ENCODE measurements at places on chromosomes 1 and 21.

DNA sequence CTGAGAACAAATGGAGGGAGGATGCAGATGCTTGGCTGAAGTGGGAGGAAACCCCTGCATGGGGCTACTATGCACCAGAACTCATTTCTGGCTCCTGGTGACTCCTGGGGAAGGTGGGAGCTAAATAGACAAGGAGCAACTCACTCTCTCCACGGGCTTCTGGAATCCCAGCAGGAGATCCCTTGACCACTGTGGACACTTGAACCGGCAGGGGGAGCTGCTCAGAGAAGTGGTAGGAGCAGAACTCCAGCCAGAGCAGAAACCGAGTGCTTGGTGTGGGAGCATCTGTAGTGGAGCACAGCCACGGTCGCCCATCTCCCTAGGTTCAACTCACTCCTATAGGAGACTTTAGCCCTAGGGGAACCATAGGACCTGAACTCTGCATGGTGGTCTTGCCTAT, 205.6 kb upstream of the GJB5 start:
- peak; percentile 64 for DNase-seq

DNA sequence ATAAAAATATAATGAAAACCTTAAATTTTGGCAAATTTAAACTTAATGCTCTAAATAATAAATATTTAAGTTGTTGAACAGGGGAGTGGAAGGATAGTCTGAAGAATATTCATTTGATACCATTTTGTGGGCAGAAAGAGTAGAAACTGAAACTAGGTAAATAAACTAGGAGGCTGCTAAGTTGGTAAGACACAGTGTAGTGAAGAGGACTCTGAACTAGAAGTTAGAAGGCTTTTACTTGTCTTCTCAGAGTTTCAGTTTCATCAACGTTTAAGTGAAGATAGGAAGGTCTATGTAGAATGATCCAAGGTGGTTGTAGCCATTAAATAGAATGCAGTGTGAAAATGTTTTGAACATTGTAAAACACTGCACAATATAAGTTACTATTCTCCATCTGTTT, 516.9 kb downstream of the AMY1C start:
- no peak for DNase-seq

DNA sequence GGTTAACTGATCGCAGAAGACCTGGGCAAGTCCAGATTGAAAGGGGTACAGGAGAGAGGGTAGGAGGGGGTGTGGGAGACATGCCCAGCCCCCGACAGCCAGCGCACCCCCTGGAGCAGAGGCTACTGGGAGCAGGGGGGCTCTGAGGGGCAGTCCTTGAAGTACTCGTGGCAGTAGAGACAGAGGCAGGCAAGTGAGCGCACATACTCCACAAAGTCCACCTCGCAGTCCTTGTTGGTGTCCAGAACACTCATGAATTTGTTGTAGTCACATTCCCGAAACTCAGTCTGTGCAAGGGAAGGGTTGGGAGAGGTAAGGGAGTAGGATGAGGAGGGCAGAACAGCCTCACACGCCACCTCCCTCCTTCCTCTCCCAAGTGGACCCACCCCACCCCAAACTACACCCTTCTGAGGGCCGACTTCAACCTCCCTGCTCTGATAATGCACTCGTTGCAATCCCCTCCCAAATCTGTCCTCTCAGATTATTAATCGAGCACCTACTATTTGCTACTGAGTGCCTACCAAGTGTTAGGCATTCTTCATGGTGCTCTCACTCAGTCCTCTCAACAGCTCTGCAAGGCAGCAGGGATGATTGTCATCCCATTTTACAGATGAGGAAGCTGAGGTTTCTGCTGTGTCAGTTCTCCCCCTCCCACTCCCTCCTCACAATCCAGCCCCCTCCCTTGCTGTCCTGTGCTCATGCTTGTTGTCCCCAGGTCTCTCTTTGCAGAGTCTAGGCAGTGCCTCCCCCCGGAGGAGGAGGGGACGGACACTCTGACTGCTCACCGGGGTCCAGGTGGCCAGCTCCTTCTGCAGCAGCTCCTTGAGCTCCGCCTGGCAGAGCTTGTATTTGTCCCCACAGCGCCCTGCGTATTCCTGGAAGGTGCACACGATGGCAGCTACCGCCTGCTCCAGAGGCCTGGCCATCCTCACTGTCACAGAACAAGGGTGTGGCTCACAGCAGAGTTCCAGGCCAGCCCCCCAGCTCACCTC, 1.2 kb downstream of the S100A3 start:
- no peak for DNase-seq

DNA sequence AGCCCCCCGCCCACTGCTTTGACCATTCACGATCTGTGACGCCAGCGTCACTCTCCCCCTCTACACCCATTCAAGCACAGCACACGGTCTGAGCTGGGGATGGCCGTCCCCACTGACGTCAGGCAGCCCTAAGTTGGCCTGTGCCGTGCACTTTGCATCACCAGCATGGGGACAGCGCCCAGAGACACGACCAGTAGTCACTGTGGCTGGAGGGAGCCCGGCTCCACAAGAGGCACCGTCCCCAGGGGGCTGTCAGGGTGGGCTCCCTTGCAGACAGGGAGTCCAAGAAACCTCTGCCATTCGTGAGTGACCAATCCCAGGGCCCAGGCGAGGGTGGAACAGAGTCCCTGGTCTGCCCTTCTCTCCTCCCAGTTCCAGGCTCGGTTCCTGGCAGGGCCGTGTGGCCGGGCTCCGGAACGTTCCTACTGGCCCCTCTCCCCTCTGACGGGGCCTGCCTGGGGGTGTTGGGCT, 2.3 kb downstream of the KRTAP10-8 start:
- DNase-seq, result no peak

DNA sequence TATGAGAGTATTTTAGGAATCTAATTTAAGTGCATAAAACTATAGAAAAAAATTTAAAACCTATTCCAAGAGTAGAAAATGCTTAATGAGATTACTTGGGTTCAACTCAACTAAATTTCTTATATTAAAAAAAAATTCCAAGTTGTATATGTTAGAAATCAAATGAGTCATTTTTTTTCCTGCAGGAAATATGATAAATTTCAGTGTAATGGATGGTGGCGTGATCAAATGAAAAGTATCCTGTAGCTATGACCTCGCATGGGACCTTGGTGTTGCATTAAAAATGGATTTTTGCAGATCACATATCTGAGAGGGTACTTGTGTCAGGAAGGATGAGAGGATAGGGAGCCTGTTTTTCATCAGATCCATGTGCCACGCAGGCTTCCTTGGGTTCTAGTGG, 17.9 kb downstream of the ATP5PO start:
- no peak for DNase-seq

DNA sequence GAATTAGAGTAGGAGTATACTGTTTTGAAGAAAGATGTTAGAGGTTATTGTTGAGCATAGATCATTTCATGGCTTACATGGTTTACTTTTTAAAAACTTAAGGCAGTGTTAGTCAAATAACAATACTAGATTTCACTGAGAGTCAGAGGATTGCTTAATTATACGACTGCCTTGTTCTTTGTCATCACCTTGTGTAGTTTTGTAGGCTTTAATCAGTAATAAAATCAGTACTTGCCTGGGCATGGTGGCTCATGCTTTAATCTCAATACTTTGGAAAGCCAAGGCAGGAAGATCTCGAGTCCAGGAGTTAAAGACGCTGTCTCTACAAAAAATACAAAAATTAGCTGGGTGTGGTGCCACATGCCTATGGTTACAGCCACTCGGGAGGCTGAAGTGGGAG, 41.3 kb upstream of the GPR52 start:
- no peak for DNase-seq

GRCh38 chr1:157523774-157524493, 28.4 kb downstream of the FCRL5 start:
- DNase-seq, result no peak

- no peak for DNase-seq
These were observed 165.4 kb upstream of the HMGB4 start for GRCh38 chr1:33698361-33699035.

DNA sequence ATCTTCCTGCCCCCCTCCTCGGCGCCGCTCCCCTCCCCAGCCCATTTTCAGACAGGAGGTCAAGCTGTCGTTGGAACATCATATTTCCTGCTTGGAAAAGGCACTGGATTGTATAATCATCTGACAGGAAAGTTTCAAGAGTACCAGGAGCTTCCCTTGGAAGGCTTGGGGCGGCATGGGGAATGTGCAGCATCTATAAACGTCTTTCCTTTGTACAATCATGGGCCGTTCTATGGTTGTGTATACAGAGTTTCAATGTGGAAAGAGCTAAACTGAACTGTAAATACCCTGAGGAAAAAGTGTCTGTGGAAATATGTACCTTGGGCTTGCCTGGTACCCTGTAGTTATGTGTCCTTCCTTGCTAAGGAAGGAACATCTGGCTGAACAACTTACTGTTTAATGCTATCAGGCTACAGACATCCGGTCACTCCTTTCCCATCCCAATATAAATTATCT, 368.1 kb upstream of the ADGRL2 start:
- no peak for DNase-seq

DNA sequence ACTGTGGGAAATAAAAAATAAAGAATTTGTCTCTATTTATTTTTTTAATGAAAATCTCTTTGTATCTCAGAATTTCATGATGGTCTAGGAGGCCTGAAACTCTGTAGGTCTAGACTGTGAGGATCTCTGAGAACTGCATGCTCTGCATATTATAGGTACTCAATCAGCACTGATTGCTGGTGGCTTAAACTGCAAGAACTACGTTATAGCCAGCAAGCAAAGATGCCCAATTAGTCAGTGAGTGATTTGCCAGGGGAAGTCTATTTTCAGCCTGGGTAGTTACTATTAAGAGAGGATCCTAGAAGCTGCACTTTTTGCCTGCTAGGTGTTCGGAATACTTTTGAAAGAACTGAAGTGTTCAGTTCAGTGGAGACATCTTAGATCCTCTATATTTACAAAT, 87.4 kb downstream of the GPR52 start:
- DNase-seq, result no peak

- DNase-seq, result no peak
These were observed 15.5 kb downstream of the NTPCR start for GRCh38 chr1:232965912-232966217.

DNA sequence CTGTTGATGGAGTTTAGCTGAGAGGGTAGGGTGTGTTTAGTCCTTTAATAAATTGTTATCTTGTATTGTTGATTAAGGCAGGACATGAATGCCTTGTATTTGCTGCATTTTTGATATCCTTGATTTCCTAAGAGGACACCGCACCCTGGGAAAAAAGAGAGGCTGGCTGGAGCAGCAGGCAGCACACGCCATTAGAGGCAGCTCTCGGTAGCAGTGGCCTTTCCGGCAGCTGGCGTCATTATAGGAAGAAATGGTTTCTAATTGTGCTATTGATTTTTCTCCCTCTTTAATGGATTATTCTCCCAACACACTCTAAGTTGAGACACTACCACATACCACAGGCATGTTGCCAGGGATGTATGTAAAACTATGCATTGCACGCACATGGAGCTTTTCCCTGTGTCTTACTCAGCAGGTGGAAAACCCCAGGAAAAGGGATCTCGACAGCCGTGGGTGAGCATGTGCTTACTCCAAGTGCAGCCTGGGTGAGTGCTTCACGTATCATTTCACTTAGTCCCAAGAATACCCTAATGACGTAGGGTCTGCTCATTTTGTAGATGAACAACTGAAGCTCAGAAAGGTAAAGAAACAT, 440.4 kb upstream of the RUNX1 start:
- no peak for DNase-seq

DNA sequence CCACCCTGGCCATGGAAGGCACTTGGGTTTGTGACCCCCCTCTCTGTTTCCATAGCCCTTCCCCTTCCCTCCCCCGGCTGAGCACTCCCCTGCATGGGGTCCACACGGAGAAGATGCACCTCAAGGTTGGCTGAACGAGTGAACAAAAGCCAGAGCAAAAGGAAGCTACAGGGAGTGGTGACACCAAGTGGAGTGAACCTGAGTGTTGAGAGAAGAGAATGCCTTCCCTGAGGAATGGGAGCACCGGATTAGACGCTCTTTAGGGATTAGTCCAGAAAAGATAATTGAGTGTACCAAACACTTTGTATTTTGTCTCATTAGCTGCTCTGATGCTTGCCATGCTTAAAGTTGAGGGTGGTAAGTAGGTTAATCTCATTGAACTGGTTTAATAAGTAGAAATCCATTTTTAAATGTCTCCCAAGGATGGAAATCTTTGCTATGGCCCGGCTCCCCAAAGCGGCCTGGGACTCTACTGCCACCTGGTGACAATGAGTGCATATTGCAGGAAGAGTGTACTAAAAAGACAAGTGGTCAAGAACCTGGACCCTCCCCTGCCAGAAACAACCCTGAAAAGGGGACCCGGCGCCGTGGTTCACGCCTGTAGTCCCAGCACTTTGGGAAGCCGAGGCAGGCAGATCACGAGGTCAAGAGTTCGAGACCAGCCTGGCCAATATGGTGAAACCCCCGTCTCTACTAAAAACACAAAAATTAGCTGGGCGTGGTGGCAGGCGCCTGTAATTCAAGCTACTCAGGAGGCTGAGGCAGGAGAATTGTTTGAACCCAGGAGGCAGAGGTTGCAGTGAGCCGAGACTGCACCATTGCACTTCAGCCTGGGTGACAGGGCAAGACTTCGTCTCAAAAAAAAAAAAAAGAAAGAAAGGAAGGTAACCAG, 150.6 kb upstream of the ZC3H12A start:
- DNase-seq, result peak; percentile 56
